Right ventricle myocardium superior (tissue), 1 donor: ENCODE measurements at places on chromosomes 1 and 21. TPM values are rescaled to one million over a fixed set of nuclear protein-coding genes. Genes with fewer than 3 reads are reported as not detected.

ARHGEF16 gene
- total RNA-seq: 0.89 TPM

NEXN gene
- total RNA-seq: 370 TPM

LCE3D gene
- total RNA-seq: not detected

GBP1 gene
- total RNA-seq: 5.7 TPM

FAM151A gene
- 2.1 TPM for total RNA-seq

PFKFB2 gene
- total RNA-seq: 77.9 TPM

C1orf94 gene
- not detected for total RNA-seq

MGST3 gene
- 601 TPM for total RNA-seq

TMCO4 gene
- total RNA-seq: 8.1 TPM

DNA sequence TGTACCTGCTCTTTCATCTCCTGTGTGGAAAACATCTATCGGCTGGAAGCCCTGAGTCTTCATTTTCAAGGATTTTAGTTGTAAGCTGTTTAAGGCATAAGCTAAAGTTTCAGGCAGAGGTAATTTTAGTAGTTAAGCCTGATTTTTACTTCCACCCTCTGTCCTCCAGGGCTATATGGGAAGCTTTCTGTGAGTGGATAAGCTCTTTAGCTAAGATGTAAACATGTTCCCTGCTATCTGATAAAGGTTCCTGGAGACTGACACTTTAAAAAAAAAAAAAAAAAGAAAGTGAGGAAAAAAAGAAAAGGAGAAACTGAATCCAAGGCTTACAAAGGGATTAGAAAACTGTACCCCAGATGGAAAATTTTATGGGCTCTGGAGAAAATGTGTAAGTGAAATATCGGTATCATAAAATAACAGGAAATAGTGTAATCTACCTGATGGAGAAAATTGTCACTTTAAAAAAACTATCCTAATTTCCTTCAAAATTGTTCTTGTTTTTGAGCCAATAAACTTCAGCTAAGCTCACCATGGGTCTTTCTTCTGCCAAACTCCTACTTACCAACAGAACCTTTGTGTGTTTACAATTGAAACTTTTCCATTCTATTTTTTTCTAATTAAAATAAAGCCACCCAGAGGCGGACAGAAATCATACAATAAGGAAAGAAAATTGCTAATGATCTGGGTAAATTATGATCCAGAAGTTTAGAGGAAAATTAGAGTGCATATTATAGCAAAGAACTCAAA lies 180.5 kb downstream of the TGFB2 start:
- DNase-seq: no peak

DNA sequence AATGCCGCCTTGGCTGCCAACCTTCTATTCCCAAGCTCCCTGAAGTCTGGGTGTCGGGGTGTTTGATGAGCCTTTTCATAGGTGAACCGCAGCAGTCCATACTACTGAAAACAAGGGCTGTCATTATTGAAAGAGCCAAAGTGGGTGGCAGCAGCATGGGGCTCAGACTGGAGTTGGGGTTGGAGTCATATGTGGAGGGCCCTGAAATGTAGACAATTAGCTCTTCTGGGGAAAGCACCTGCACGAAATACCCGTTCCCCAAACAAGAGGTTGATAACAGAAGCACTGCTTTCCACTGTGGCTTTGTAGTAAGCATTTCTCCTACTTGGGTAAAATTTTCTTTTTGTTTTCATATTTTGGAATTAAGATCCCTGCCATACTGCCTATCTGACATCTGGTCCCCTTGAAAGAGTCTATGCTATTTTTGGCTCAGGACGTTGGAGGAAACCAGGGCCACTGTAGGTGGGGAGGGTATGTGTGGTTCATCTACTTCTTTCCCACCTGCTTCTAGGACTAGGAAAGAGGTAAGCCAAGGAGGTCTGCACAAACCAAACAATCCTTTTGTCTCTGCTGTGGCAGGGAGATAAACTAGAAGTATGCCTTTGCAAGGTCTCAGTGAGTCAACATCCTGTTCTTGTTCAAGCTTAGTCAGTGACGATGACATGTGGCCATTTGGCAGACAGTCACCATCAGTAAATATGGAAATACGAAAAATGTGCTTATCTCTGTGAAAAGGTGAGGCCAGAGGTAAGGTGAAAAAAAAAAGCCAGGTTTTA lies 197.0 kb upstream of the UBE2U start:
- no peak for DNase-seq

DNA sequence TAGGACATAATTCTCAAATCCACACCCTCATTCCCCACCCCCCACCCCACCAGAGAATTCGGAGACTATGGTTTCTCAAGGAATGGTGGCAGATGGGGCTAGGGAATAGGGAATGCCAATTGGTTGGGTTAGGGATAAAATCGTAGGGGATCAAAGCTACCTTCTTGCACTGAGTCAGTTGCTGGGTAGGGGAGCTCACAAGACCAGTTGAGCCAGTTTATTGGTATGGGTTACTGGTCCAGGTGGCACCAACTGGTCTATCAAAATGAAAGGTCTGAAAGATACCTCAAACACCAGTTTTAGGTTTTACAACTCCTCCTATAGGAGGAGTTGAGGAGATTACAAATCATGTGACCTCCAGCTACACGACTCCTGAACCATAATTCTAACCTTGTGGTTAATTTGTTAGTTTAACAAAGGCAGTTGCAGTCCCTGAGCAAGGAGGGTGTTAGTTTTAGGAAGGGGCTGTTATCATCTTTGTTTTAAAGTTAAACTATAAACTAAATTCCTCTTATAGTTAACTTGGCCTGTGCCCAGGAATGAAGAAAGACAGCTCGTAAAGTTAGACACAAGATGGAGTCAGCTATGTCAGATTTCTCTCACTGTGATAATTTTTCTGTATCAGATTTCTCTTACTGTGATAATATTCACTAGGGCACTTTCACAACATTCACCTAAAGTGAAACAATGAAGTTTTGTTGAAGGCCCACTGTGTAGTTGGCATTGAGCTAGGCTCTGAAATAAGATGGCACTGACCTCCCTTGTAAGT lies 2.5 kb downstream of the SHISAL2A start:
- DNase-seq: no peak

DNA sequence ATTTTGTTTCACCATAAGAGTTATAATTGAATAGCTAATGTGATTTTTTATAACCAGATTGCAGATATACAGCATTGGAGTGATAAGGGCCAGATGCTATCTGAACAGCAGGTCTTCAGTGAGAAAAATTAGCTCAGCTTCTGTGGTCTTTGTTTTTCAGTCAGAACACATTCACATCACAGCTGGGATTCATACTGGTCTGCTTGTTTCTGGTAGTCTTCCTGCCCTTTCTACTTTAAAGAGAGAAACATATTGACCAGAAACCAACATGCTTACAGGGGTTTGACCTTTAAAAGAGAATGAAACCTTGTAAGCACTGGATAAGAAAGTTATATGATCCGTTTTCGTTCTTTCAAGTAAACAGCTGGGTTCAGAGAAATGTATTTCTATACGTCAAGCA lies 213.7 kb upstream of the TMPRSS15 start:
- DNase-seq: no peak

DNA sequence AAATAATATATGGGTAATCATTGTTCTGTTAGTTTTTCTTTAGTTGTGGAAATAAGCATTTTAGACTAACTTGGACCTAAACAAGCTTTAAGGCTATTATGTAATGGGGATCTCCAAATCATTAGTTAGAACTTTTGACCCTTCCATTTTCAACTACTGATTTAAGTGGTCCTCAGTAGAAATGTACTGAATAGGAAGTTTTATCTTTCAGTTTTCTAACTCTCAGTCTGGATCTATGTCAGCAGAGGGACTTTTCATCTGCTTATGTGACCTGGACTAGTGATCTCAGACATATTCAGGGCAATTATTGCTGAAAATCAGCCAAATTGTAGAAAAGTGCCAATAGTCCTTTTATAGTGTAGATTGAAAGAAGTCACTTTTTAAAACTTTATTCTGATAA lies 56.0 kb downstream of the SASS6 start:
- DNase-seq: no peak

GRCh38 chr1:181166377-181167196 lies 78.1 kb downstream of the IER5 start:
- DNase-seq: no peak

DNA sequence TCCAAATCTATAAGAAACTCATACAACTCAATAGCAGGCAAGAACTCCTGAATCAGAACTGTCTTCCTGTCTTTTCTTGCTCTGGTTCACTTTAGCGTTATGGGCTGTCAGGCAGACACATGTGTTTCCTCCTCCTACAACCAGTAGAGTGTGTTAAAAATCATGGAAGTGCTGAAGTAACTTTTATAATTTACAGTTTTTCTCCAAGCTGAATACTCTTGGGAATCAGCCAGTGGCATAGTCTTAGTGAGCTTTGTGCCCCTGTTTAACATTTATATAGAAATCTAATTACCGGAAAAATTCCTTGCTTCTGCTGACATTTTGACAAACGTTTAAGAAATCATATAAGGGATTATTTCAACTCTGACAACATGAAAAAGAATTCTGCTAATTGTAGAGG lies 113.1 kb upstream of the RGS18 start:
- no peak for DNase-seq

DNA sequence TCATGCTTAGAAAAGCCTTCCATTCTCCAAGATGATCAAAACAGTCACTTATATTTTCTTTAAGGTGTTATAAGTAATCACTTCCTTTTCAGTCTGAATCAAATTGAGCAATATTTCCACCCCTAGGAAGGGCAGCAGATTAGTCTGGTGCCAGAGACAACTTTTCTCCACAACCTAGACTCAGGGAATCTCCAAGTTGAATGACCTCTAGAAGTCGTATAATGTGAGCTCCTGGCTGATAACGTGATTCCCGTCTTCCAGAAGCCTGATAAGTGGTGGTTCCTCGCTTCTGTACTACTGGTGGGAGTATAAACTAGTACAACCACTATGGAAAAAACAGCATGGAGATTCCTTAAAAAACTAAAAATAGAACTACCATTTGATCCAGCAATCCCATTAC lies 178.4 kb upstream of the UBE2U start:
- DNase-seq: no peak

GRCh38 chr1:203468326-203468725 lies 7.3 kb upstream of the PRELP start:
- DNase-seq: no peak

- no peak for DNase-seq
These were observed 110.5 kb downstream of the CNIH3 start for GRCh38 chr1:224726441-224727182.

- peak; percentile 82 for DNase-seq
These were observed 75.4 kb downstream of the MRPL37 start for GRCh38 chr1:54275349-54275748.

DNA sequence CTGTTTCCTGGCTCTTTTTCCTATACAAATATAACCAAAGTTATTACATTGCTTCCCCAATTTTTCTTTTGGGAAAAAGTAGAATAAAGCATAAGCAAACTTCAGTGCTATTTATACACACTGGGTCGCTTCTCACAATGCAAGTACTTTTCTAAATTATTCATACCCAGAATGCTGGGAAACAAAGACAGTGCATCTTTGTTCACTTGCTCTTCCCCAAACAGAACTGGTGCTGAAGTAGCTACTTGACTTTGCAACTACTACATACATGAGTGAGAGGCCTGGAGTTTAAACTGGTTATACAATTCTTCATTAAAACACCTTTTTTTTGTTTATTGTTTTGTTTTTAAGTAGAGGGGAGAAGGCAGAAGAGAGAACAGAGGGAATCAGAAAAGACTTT lies 40.2 kb downstream of the STX6 start:
- DNase-seq: no peak

DNA sequence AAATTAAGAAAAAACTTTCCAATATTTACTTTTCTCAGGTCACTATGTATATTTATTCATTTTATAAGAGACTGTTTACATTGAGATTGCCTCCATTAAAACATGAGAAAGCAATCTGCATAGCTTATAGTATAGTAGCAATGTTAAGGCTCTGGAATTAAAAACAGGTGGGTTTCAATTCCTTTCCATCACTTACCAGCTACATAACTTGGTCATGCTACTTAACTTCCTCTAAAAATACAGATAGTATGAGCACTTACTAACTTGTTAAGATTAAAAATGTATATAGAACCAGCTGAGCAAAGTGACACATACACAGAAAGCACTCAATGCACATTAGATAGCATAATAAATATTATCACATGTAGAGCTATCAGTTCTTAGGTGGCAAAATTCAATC lies 76.6 kb downstream of the LYST start:
- no peak for DNase-seq

DNA sequence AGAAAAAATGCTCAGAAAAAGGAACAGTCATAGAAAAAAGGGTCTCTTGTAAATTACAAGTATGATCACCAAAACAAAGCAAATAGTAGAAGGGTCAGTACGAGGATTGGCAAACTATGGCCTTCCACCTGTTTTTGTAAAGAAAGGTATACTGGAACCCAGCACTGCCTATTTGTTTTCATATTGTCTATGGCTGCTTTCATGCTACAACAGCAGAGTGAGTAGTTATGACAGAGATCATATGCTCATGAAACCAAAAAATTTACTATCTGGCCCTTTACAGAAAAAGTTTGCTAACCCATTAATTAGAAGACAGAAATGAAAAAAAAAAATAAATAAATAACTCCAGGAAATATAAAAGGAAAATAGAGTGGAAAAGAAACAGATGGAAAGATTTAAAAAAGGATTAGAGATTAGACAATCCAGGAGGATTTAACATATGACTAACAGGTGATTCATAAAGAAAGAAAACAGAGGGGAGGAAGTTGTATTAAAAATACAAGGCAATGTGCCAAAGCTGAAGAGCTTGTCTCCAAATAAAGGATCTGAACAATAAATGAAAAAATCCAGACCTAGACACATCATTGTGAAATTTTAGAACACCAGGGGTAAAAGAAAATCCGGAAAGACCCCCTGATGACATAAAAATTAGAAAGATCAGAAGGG lies 108.5 kb upstream of the SERTAD4 start:
- no peak for DNase-seq

DNA sequence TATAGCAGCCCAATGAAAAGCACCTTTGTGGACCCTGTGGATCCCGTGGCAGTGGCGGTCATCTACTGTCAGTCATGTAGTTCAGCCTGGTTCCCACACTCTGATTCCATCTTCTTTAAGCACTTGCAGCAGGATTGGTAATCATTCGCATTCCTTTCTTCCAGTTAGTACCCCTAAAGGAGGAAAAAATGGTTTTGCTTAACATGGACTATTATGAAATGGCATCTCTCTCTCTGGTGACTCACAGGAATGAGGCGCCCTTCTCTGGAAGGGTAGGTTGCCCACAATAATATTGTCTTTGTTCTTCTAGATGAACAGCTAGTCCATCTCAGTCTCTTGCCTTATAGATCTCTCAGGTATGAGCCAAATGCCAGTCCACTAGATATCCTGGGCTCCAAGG lies 127.9 kb upstream of the MROH9 start:
- no peak for DNase-seq

DNA sequence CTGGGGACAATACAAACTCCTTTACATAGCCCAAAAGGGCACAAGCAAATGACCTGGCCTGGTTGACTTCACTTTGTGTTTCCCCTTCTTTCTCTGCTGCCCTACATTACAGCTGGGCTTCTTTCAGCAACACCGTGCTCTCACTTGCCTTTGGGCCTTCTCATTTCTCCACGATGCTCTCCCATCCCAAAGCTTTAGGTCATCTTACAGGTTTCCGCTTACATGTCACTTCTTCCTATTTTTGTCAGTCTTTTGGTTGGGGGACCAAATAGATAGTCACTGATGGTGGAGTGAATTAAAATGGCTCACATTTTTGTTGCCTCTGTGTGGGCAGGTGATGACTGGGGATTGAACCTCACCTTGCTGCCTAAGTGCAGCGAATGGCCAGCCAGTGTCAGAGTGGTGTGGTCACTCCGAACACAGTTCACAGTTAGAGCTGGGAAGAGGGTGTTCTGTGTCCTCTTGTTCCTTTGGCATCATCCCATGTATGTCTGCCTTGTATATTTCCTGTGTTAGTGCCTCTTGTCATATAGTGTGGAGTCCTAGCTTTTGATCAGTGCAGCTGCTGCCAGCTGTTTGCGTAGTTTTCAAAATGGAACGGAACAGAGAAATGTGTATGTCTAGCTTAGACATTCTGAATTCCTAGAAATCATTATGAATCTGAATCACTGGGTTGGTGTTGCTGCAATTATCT lies 134.8 kb downstream of the NOS1AP start:
- DNase-seq: no peak
